Mesothelial cell of epicardium (in vitro differentiated cells): ENCODE measurements at places on chromosomes 16 and 17. TPM values are rescaled to one million over a fixed set of nuclear protein-coding genes. Genes with fewer than 3 reads are reported as not detected.

- H3K4me3 ChIP-seq, result no peak overlapping the region
- DNase-seq, result no peak
- H3K4me1 ChIP-seq, result peaks cover 27% of the 10 kb centered on the region
- H3K36me3 ChIP-seq, result no peaks in the 10 kb centered on the region
- peaks cover 13% of the 10 kb centered on the region for H3K27me3 ChIP-seq
Measured at GRCh38 chr16:1277151-1277598, 21.3 kb downstream of the TPSD1 start.

DNA sequence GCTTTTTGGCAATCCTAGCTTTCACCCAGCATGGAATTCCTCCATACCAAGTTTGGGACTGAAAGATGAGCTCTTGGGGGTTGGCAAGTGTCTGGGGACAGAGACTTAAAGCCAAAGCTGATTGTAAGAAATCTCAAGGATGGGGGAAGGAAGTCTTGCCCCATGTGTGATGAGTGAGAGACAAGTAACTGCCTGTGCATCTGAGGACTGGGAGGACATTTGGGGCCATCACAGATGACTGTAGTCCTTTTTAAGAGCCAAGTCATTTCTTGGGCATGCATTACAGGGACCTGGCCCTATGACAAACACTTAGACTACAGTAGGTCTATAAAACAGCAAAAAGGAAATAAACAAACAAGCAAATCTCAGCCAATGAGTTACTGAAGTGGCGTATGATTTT, 36.3 kb upstream of the CCL2 start:
- no peaks in the 10 kb centered on the region for H3K36me3 ChIP-seq
- H3K4me3 ChIP-seq, result no peak overlapping the region
- peaks cover 29% of the 10 kb centered on the region for H3K27me3 ChIP-seq
- DNase-seq, result no peak

DNA sequence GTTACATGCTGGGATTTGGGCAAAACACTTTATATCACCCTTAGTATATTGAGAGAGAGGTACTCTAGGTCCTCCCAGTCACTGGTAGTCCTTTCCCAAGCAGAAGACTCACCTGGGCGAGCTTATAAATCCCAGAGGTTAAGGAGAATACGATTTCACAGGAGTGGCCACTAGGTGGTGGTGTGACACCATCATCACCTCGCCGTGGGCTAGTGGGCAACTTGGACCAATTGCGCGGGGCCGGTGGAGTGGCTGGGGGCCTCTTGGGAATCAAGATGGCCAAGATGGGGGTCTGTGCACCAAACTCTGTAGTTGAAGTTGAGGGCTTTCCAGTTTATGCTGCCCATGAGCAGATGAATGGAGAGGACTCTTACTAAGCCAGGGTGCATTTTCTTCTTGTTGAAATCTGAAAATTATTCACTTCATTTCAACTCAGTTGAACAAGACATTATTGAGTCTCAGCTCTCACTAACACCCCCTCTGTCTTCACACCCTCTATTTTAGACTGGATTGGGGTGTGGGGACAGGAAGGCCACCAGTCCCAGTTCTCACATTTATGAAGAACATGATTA, 38.2 kb upstream of the PIRT start:
- H3K4me1 ChIP-seq, result no peaks in the 10 kb centered on the region
- H3K27ac ChIP-seq, result no peak overlapping the region
- no peaks in the 10 kb centered on the region for H3K36me3 ChIP-seq
- no peak overlapping the region for H3K4me3 ChIP-seq
- peaks cover 45% of the 10 kb centered on the region for H3K27me3 ChIP-seq
- no peak for DNase-seq

DNA sequence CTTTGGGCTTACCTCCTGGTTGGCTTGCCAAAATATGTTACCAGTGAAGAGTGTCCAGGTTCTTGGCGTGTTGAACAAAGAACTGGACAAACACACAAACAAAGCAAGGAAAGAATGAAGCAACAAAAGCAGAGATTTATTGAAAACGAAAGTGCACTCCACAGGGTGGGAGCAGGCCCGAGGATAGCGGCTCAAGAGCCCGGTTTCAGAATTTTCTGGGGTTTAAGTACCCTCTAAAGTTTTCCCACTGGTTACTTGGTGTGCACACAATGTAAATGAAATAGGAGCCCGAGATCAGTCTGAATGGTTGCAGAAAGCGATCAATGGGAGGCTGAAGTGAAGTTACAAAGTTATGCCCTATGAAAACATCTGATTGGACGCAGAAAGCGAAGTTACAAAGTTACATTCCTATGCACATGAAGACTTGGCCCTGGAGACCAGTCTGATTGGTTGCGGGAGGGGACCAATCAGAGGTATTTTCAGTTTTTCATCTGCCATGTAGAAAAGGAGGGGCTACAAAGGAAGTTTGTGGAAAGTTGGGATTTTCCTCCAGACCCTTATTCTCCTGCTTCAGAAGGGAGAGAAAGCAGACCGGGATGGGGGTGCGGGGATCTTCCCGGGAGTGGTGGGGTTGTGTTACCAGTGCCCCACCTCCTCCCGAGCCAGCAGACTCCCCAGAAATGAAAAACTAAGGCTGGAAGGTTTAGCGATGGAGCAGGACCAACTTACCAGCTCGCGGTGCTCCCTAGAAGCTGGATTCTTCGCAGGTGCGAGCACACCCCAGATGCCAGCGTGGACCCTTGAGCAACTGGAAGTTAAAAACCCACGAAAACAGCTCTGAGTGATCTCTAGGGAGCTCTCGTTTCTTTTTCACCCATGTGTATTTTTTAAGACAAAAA, at the start of gene SLFN12:
SLFN12 (minus strand) TSS at position 325 of the 899 bp plus-strand sequence. CDS start 9,472 bp downstream, outside the sequence.
- no peaks in the 10 kb centered on the region for H3K27me3 ChIP-seq
- no peaks in the 10 kb centered on the region for H3K36me3 ChIP-seq
- H3K4me1 ChIP-seq, result peaks cover 42% of the 10 kb centered on the region
- peak within 1 kb of the TSS; percentile 99 for H3K27ac ChIP-seq
- DNase-seq, result peak; percentile 45

- no peaks in the 10 kb centered on the region for H3K27me3 ChIP-seq
- no peak for DNase-seq
- peaks cover 5% of the 10 kb centered on the region for H3K4me1 ChIP-seq
- H3K27ac ChIP-seq, result peak overlapping the region; percentile 40
Measured at GRCh38 chr16:1701216-1701878, 4.6 kb upstream of the MAPK8IP3 start.

The CNEP1R1 gene
- 21.4 to 24.3 TPM (median 22.3 TPM) in 3 replicates for total RNA-seq

- H3K4me1 ChIP-seq, result peaks cover 2% of the 10 kb centered on the region
- H3K36me3 ChIP-seq, result peaks cover 7% of the 10 kb centered on the region
- H3K27me3 ChIP-seq, result peaks cover 23% of the 10 kb centered on the region
- no peak for DNase-seq
- H3K4me3 ChIP-seq, result no peak overlapping the region
Measured at GRCh38 chr16:30004811-30005242, 6.0 kb downstream of the DOC2A start.

The ABCA6 gene
- total RNA-seq, result 0.11 to 0.79 TPM (median 0.42 TPM) in 3 replicates

GRCh38 chr17:13569398-13570123, 32.2 kb downstream of the HS3ST3A1 start:
- H3K4me1 ChIP-seq, result peaks cover 46% of the 10 kb centered on the region
- no peak for DNase-seq
- no peak overlapping the region for H3K4me3 ChIP-seq
- peaks cover 19% of the 10 kb centered on the region for H3K36me3 ChIP-seq
- H3K27me3 ChIP-seq, result no peaks in the 10 kb centered on the region

- no peaks in the 10 kb centered on the region for H3K27me3 ChIP-seq
- no peak overlapping the region for H3K4me3 ChIP-seq
- H3K4me1 ChIP-seq, result peaks cover 33% of the 10 kb centered on the region
- H3K36me3 ChIP-seq, result no peaks in the 10 kb centered on the region
- DNase-seq, result no peak
- H3K27ac ChIP-seq, result no peak overlapping the region
Measured at GRCh38 chr17:13387236-13387635, 214.5 kb downstream of the HS3ST3A1 start.

The CUEDC1 gene
- 37.0 to 38.7 TPM (median 37.8 TPM) in 3 replicates for total RNA-seq

GRCh38 chr16:71426880-71427615, 14.8 kb downstream of the TLE7 start:
- H3K27me3 ChIP-seq, result peaks cover 81% of the 10 kb centered on the region
- no peak for DNase-seq
- peak overlapping the region; percentile 80 for H3K27ac ChIP-seq
- H3K4me1 ChIP-seq, result peaks cover 5% of the 10 kb centered on the region
- H3K4me3 ChIP-seq, result peak overlapping the region; percentile 72

The TNFSF13 gene
- total RNA-seq, result 4.3 to 6.1 TPM (median 5.2 TPM) in 3 replicates

GRCh38 chr16:57996406-57997175, 3.9 kb downstream of the ZNF319 start:
- H3K4me3 ChIP-seq, result no peak overlapping the region
- peaks cover 25% of the 10 kb centered on the region for H3K4me1 ChIP-seq
- no peak overlapping the region for H3K27ac ChIP-seq
- DNase-seq, result no peak

GRCh38 chr16:54285414-54286089, 1.0 kb downstream of the IRX3 start:
- H3K36me3 ChIP-seq, result peaks cover 12% of the 10 kb centered on the region
- peaks cover 74% of the 10 kb centered on the region for H3K27me3 ChIP-seq
- peaks cover 35% of the 10 kb centered on the region for H3K4me1 ChIP-seq
- peak overlapping the region; percentile 96 for H3K27ac ChIP-seq

The CCDC47 gene
- total RNA-seq, result 55.9 to 58.2 TPM (median 56.3 TPM) in 3 replicates

DNA sequence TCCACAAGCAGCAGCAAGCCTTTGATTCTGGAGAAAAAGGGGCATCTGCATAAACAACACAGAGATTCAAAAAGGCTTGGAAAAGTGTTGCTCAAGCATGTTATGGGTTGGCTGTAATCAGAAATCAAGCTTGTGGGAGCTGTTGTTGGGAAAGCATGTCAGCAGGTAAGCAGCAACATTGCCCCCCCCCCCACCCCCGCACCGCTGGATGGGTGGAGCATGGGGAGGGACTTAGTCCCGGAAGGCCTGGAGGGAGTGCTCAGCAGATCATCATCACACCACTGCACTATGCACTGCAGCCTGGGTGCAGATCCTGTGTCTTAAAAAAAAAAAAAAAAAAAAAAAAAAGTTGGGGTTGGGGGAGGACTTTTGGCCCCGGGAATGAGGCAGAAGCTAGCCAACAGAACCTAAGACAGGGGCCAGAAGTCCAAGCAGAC, 16.8 kb upstream of the AKAP1 start:
- no peak overlapping the region for H3K4me3 ChIP-seq
- peaks cover 12% of the 10 kb centered on the region for H3K4me1 ChIP-seq
- H3K27ac ChIP-seq, result no peak overlapping the region
- H3K36me3 ChIP-seq, result no peaks in the 10 kb centered on the region
- no peaks in the 10 kb centered on the region for H3K27me3 ChIP-seq
- no peak for DNase-seq

GRCh38 chr17:44222112-44222869, 2.8 kb upstream of the UBTF start:
- peak overlapping the region; percentile 93 for H3K4me3 ChIP-seq
- peak; percentile 44 for DNase-seq
- no peaks in the 10 kb centered on the region for H3K36me3 ChIP-seq
- H3K27me3 ChIP-seq, result no peaks in the 10 kb centered on the region
- H3K27ac ChIP-seq, result peak overlapping the region; percentile 95

DNA sequence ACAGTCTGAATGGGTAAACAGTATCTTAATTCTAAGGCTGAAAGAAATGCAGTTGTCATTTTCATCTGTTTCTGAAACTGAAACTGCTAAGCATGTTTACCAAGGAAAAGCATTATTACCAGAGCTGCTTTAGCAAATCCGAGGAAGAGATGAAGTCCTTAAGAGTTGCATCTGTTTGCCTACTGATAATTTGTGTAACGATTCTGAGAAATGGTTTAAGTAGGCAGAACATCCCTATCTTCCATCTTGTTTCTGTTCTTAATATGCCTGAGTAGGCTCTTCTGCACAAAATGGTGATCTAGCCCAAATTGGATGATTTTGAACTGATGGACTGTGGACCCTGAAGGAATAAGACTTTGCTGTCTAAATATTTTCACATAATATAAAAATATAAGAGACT, 34.9 kb downstream of the NUP93 start:
- no peak overlapping the region for H3K4me3 ChIP-seq
- no peak for DNase-seq
- H3K4me1 ChIP-seq, result peaks cover 23% of the 10 kb centered on the region
- H3K36me3 ChIP-seq, result peaks cover 8% of the 10 kb centered on the region
- no peaks in the 10 kb centered on the region for H3K27me3 ChIP-seq

GRCh38 chr17:51261024-51261963, 948 bp downstream of the UTP18 start:
- H3K4me1 ChIP-seq, result peaks cover 38% of the 10 kb centered on the region
- H3K36me3 ChIP-seq, result peaks cover 14% of the 10 kb centered on the region
- peak overlapping the region; percentile 77 for H3K27ac ChIP-seq
- no peaks in the 10 kb centered on the region for H3K27me3 ChIP-seq

The HOXB6 gene
- total RNA-seq, result 56.4 to 63.1 TPM (median 59.7 TPM) in 3 replicates

GRCh38 chr16:80519189-80519588, 21.6 kb upstream of the DYNLRB2 start:
- no peak overlapping the region for H3K27ac ChIP-seq
- H3K27me3 ChIP-seq, result peaks cover 45% of the 10 kb centered on the region
- H3K4me3 ChIP-seq, result no peak overlapping the region
- no peaks in the 10 kb centered on the region for H3K36me3 ChIP-seq
- H3K4me1 ChIP-seq, result no peaks in the 10 kb centered on the region

GRCh38 chr17:5854871-5855554, 215.2 kb upstream of the WSCD1 start:
- H3K27ac ChIP-seq, result no peak overlapping the region
- no peak for DNase-seq
- H3K4me1 ChIP-seq, result no peaks in the 10 kb centered on the region

The RCVRN gene
- 1.2 to 1.8 TPM (median 1.3 TPM) in 3 replicates for total RNA-seq
